NCI-H510A treated with DMSO at 0.1 percent for 48 hours (cell line): ENCODE measurements at places on chromosomes 11 and 22.
A peak's percentile ranks its signal among the peaks of the same experiment; 100 is the strongest.

GRCh38 chr11:57571606-57572005, 4.1 kb upstream of the UBE2L6 start:
- DNase-seq: no peak

DNA sequence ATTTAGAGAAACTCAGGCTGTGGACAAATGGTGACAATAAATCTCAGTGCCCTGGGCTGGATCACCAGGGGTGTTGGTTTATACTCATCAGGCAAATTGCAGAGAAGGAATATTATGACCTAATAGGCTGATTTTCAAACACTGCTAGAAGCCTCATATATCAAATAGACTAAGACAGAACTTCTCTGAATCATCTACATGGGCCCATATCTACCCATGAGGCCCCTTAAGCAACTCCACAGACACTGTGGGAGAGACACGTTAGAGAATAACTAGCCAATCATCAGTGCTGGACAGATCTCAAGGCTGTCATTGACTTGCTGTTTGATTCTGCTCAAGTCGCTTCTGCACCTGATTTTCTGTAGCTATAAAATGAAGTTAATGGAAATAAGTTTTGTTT, 545.8 kb downstream of the SOX6 start:
- no peak for DNase-seq

GRCh38 chr11:60840470-60841430, 1.2 kb upstream of the CCDC86 start:
- DNase-seq: no peak

GRCh38 chr11:59755701-59756557, 753 bp downstream of the STX3 start:
- DNase-seq: peak; percentile 51

- no peak for DNase-seq
Observed at GRCh38 chr11:126345283-126345682, 10.2 kb upstream of the ST3GAL4 start.

DNA sequence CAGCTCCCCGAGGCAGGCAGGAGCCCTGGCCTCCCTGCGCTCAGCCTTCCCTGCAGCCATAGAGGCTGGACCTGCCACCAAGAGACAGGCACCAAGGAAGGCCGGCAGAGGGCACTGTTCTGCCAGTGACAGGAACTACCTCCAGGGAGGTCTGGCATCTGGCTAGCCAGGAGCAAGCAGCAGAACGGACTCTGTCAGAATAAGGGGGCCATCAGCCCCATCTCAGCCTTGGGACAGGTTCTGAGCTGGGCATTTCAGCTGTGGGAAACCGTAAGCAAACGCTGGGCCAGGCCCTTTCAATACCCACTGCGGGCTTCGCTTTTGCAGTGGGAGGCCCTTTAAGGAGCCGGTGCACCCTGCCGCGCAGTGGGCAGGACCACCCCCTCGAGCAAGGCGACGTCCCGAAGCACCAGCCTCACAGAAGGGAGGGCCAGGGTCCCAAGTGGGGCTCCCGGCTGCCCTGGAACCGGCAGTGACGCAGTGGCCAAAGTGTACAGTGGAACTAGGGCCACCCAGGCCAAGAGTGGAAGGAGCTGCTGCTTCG, 18.2 kb downstream of the IFT27 start:
- DNase-seq: peak; percentile 50

DNA sequence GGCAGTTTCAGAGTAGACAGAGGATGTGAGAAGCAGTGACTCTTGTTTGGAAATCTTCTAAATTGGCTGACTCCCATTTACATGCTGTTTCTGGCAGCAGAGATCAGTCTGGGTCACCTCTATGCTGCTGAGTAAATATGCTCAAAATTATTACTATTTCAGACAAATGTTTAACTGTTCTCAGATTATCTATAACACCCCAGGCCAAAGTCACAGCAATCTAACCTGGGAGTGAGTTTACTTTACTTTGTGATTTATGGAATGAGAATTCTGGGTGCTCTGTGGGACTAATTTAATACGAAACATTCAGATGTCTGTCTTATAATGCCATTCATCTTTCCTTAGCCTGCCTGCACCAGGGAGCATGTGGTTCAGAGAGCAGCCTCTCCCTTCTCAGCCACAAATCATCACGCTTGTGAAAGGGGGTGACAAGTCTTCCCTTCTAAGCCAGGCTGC, 282.5 kb upstream of the MPPED2 start:
- no peak for DNase-seq

DNA sequence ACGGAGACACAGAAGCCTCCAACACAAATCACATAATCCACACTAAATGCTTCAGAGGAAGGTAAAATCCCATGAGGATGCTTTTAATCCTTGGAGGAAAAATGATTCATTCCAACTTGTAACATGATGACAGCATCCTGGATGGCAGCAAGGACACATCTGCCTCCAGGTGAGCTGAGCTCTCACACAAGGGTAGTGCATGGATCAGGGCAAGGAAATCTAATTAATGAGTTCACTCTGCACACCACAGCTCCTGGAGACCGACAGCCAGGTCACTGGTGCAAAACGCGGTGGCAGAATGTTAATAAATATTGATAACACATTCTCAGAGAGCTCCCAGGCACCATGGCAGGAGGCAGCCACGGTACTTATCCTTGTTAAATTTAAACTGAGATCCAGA, 40.3 kb upstream of the CYP2D6 start:
- DNase-seq: no peak

- no peak for DNase-seq
Observed at GRCh38 chr11:32388871-32389770, 46.2 kb downstream of the WT1 start.

- DNase-seq: no peak
Observed at GRCh38 chr22:38032681-38033521, 24.3 kb upstream of the PICK1 start.

DNA sequence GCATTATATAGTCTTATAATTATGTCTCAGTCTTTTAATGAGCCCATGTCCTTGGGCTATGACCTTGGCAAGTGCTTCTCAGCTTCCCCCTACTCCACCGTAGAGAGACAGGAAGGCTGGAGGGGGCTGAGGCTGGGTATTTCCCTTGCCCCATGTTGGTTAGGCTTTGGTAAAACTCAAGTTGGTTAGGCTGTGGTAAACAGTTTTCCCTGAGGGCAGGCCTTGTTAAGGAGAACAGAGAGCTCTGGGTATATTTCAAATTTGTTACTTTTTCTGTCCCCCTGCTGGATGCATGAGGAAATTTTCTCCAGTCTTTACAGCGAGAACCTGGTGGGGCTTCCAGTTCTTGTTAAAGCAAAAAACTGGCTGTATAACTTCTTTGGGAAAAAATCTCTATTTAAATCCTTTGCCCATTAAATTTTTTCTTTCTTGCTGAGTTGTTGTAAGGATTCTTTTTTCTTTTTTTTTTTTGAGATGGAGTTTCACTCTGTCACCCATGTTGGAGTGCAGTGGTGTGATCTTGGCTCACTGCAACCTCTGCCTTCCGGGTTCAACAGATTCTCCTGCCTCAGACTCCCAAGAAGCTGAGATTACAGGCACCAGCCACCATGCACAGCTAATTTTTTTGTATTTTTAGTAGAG, 12.2 kb upstream of the DCHS1 start:
- DNase-seq: peak; percentile 2

- no peak for DNase-seq
Observed at GRCh38 chr22:20433686-20434241, 3.9 kb downstream of the SCARF2 start.

DNA sequence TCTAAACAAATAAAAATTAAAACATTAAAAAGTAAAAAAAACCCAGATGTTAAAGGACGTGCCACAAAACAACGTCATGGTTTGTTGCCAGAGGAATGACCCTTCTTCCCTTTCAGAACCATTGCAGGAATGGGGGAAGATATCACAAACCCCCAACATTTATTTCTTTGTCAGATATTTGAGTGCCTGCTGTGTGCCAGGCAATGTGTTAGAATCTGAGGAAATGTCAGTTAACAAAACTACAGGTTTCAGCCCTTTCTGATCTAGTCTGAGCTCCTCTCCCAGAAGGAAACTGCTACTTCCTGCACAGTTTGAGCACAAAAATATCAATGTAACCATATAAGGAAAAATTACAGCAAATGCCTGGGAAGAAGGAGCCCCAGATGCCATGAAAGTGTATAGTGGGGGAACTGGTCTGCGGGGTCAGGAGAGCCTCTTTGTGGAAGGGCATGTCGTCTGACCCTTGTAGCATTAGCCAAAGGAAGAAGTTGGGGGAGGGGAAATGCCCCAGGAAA, 7.1 kb upstream of the NHERF4 start:
- DNase-seq: no peak

DNA sequence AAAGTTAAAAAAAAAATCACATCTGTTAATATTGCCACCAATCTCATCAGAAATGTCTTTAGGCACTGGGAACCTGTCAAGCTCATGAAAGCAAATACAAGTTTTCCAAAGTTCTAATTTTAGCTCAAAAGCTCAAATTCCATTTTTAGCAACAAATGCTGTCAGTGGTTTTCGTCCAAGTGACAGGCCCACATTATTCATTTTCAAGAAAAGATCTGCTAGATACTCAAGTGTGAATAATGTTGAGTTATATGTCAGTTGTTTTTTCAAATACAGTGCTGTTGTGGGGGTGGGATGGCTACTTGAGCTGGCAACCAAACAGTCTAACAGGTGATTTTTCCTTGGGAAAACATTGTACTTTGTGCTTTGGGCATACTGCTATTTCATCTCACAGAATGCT, 1072.6 kb downstream of the OPCML start:
- no peak for DNase-seq

- no peak for DNase-seq
Observed at GRCh38 chr11:134150195-134150903, 73.4 kb downstream of the NCAPD3 start.

DNA sequence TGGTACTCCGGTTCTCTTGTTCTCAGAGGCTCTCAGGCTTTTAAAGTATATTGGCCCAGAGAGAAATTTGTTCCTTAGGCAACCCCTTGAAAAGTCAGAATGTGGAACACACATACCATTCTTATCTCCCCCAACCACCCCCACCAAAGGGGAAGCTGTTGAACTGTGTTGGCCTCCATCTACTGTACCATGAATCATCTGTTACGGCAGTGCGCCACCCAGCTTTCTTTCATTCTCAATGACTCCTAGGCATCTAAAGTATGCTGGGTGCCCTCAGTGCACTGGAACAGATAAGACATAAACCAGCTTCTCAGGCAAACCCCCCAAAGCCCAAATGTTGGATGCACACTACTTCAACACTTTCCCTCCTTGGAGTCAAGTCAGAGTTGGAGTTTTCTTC, 696.2 kb upstream of the TENM4 start:
- no peak for DNase-seq
